SK-N-SH (cell line): ENCODE measurements at places on chromosomes 4 and X.

DNA sequence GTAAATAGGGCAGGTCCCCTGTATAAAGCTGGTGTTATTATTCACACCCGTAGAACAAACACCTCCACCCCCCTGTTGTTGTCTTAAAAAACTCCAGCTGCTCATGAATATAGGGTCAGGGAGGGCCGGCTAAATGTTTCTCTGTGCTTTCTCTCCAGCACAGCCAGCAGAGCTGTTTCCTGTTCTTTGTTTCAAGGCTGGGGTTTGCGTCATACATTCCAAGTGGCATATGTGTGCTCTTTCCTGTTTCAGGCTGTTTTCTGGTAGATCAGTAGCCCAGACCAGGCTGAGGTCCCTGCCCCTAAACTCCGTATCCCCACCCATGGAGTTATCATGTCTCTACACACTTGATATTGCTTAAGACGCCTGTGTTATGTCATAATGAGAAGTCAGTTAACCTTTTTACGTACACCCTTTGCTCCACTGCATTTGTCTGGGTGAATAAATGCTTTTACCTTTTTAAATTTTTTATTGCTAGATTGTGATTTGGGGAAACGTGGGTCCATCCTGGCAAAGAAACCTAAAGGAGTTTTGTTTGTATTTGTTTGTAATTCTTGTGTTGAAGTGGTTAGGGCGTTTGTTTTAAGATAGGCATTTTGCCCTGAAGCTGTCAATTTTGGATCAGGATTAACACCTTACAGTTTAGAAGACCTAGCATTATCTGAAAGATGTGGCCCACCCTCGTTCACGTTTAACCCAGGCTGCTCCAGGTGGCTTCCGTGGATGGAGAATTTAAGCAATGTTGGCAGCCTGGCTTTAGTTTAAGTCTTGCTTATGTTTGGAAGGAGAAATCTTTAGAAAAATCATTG lies 3.3 kb downstream of the KLF3 start:
- DNase-seq, result peak; percentile 77

DNA sequence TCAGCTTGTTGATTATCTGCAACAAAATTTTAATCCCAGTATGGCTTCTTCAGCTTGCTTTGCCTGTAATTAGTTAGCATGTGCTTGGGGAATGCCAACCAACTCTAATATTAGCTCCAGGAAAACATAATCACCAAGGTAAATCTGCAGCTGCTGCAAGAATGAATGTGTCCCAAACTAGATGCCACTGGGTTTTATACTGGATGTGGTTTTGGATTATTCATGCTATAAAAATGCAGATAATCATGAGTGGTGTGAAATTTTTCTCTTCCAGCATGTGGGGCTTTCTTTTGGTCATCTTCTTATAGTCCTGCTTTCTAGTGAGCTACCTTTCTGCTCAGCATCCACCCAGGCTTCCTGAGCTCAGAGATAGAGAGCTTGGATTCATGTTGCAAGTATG lies 295.9 kb upstream of the CASK start:
- no peak for DNase-seq

- no peak for DNase-seq
These were observed 7.4 kb upstream of the LOC101059915 start for GRCh38 chrX:71659959-71660358.

DNA sequence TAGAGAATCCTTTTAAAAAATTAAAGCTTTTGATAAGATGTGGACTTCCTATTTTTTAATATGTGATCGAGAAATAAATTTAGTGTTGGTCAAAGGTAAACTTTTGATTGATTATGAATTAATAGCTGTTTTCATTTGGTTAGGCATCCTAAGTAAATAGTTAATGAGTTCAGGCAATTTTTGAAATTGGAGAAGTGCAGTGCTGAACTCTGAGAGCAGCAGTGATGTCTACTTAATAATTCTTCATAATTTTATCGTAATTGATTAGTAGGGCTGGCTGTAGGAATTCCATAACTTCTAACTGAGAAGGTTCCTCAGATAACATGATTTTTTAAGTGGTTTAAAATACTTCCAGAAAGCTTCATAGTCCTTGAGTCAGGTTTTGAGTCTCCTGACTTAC lies 1.5 kb downstream of the MND1 start:
- no peak for DNase-seq

- DNase-seq, result no peak
These were observed 50.8 kb upstream of the ELF2 start for GRCh38 chr4:139227729-139228404.

DNA sequence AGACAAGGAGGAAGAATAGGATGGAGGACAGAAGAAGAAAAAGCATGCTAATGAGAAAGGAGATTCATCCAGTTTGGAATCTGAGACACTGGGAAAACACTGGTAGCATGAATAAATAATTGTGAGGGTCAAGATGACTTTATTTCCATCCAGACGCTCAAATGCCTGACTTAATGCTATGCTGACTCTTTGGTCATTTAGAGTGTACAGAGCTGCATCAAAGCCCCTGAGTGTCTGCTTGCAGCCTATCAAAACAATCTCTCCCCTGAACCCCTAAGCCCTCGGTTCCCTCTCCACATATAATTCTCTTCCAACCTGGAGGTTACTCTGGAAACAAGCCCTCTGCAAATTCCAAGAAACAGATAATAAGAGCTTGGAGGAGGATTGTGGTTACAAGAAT lies 208.8 kb downstream of the MAGEB17 start:
- DNase-seq, result no peak

GRCh38 chr4:20625426-20625825 lies 74.8 kb upstream of the PACRGL start:
- no peak for DNase-seq

GRCh38 chr4:66252291-66252690 lies 582.0 kb upstream of the EPHA5 start:
- DNase-seq, result no peak

GRCh38 chrX:136250191-136251040 lies 784 bp downstream of the MAP7D3 start:
- DNase-seq, result no peak

- DNase-seq, result peak; percentile 42
These were observed 2.5 kb downstream of the CPEB2 start for GRCh38 chr4:15004739-15005301.

GRCh38 chrX:108447303-108447702 lies 7.7 kb downstream of the COL4A5 start:
- DNase-seq, result no peak

DNA sequence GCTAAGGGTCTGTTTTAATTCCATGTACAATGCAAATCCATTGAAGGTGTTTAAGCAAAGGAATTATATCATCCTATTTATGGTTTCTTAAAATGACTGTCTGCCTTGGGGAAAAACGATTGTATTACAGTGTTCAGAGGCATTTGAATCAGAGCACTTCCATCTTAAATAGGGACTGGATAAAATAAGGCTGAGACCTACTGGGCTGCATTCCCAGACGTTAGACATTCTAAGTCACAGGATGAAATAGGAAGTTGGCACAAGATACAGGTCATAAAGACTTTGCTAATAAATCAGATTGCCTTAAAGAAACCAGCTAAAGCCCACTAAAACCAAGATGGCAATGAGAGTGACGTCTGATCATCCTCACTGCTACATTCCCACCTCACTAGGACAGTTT lies 1167.2 kb upstream of the PABPC4L start:
- DNase-seq, result no peak

DNA sequence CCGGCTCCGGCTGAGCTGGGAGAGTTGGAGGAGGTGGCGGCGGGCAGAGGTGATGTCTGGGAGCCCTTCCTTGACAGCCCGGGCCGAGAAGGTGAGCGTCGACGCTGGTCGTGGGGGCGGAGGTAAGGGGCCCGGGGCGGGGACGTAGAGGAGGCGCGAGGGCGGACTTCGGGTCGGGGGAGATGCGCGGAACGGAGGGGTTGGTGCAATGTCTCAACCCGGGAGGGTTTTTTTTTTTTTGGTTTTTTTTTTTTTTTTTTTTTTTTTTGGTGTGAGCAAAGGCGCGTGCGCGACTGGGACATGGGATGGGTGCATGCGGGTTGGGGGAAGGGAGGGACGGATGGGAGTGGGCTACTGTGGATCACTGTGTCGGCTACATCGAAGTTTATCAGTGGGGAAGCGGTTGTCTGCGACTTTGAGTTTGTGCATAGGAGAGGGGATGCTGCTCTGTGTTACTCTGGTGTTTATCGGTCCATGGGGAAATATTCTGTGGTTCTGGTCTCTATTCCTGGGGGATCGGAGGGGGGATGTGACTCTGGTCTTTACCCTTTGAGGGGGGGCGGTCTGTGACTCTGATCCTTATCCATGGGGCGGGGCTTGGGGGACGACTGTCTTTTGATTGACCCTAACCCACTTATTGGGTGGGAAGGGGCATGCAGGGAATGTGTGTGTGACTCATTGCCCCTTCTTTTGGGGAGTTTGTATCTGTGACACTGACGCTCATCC lies 537 bp downstream of the RBM10 start:
- peak; percentile 71 for DNase-seq

DNA sequence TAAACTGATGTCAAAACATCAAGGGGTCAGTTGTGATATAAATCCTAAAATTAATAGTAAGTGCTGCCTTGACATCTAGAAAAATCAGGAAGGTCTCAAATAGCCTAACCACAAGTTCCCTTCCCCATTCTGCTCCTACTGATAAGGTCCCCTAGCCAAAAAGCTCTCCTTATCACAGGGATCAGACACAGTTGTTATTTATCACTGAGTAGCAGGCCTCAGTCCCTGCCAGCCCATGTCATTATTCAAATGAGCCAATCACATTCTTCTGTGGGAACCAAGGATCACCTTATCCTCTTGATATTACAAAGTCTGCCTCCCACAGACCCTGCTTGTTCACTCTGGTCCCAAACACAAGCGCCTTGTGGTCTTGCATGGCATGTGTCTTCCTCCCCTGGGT lies 23.3 kb upstream of the TMEM255A start:
- no peak for DNase-seq

DNA sequence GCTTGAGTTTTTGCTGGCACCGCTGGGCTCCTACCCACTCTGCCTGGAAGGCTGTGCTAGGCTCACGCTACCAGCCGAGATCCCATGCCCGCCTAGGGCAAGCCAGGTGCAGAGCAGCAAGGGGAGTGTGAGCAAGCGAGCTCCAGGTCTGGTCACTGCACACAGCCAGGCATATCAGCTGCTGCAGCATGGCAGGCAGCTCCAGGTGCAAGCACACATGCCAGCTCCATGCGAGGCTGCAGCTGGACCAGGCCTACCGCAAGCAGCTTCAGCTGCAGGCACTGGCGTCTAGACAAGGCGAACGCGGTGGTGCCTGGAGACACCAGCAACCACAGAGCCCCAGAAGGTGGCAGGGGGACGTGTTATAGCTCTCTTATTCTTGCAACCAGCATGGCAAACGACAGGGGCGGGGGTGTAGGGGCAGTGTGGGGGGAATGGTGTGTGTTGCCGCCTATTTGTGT lies 614.7 kb upstream of the EPHA5 start:
- no peak for DNase-seq

GRCh38 chrX:39736216-39737211 lies 361.2 kb downstream of the BCOR start:
- DNase-seq, result peak; percentile 35

GRCh38 chr4:146285037-146285436 lies 70.7 kb downstream of the REELD1 start:
- DNase-seq, result no peak

DNA sequence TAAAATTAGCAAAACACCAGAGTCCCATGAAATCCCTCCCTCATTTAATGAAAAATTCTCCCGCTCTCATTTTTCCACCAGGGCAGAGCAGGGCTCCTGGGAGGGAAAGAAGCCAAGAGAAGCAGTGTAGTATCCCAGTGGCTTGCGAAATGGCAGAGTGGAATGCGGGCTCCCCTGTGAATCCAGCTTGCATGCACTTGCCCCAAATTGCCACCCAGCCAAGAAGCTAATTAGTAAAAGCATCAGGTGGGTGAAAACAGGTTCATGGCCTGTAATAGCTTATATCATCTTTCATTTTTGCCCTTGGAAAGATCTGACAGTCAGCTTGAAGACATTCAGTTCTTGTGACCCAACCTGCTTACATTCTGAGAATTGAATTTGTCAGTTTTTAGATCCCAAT lies 10.1 kb downstream of the AMOT start:
- DNase-seq, result no peak

GRCh38 chr4:70901984-70902576 lies at the start of gene MOB1B:
MOB1B (plus strand) TSS chr4:70902369; CDS start chr4:70902537, 168 bp downstream.
- peak; percentile 97 for DNase-seq

GRCh38 chrX:118726396-118726795 lies 1.0 kb upstream of the IL13RA1 start:
- no peak for DNase-seq
